ENCODE measurements at places on chromosomes 12 and 14.

GRCh38 chr14:57171903-57172302, 96.8 kb downstream of the EXOC5 start:
- DNase-seq = no peak

GRCh38 chr12:122895704-122896636, at the start of gene VPS37B:
TSS of gene VPS37B (minus strand) at chr12:122896124. CDS start at chr12:122896062, 62 bp downstream.
- peak; percentile 56 for DNase-seq

DNA sequence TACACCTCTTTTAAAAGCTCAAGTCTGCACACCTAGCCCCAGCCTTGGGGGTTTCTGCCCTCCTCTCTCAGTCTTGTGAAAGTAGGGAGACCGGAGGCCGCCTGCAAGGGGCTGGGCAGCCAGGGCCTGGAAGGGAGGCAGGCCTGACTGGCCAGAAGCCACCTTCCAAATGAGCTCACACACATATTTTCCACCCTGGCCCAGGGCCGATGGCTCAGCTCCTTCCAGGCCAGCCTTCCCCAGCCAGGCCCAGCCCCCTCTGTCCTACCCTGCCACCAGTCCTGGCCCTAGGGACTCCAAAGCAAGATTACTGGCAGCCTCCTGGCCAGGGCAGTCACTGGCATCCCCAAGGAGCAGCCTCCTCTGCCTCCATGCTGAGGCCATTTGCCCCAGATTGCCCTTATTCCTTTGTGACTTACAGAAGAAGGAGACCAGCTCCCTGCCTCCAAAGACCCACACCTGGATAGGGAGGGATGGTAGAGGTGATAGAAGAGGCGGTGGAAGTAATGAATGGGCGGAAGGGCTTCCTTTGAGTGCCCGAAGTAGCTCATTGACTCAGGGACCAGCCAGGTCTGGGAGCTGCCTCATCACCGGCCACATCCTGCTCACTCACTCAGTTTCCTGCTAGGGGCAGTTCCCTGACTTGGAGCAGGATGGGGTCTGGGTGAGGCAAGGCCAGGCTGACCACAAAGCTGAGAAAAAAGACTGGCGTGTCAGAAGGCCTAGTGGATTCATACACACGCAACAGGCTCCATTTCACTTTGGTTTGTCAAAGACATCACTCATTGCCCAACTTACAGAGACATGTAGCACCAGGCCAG, 14.8 kb downstream of the MMP14 start:
- DNase-seq = peak; percentile 93

DNA sequence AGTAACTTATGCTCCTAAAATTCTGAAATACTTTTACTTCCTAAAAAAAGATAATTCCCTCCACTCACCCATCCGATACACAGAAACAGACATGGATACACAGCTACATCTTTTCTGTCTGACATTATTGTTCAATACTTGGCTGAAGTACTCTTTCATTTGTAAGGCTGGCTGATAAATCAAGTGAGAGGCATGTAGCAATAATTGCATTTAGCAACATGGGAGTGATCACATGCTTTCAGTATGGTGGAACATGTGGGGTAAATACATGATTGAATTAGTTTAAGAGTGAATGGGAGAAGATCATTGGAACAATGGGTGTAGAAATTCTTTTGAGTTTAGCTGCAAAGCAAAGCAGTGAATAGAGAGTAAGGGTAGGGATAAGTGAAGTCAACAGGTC, 25.6 kb downstream of the PTPRQ start:
- no peak for DNase-seq

DNA sequence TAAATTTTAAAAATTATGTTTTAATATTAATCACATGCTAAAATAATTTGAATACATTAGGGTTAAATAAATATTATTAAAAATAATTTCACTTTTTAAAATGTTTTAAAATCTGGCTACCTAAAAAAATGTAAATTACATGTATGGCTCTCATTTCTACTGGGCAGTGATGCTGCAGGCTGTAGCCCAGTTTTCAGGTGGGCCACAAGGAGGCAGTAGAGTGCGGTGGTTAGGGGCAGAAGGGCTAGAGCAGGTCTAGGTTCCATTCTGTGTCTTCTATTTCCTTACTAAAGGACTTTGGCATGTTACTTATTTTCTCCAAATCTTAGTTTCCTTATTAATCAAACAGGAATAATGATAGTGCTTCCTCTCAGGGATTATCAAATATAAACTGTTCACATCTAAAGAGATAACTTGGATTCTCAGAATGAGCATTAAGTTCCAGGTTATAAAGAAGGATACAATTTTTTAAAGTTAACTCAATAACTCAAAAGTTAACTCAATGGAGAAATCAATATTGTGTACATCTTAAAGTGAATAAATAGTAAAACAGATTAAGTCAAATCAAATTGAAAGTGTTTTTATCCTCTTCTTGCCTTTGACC, 54.9 kb upstream of the OVCH1 start:
- no peak for DNase-seq

DNA sequence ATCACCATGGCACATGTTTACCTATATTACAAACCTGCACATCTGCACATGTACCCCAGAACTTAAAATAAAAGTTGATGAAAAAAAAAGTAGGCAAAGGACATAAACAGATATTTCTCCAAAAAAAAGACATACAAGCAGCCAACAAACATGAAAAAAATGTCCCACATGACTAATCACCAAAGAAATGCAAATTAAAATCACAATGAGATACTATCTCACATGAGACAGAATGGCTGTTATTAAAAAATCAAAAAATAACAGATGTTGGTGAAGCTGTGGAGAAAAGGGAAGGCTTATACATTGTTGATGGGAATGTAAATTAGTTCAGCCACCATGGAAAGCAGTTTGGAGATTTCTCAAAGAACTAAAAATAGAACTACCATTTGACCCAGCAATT, 68.0 kb upstream of the FAR2 start:
- DNase-seq = no peak

DNA sequence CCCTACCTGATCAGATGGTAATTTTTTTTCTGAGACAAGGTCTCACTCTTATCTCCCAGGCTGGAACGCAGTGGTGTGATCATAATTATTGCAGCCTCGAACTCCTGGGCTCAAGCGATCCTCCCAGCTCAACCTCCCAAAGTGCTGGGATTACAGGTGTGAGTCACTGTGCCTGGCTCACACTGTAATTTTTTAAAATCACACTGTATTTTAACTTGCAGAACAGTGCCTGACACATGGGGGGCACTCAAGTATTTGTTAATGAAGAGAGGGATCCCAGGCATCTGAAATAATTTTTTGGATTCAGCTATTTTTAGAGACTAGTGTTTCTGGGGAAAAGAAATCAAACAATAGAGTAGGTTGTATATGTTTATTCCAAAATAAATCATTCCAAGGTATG, 21.7 kb downstream of the LIMA1 start:
- no peak for DNase-seq

GRCh38 chr14:88063811-88064210, 58.9 kb downstream of the GPR65 start:
- DNase-seq = no peak

DNA sequence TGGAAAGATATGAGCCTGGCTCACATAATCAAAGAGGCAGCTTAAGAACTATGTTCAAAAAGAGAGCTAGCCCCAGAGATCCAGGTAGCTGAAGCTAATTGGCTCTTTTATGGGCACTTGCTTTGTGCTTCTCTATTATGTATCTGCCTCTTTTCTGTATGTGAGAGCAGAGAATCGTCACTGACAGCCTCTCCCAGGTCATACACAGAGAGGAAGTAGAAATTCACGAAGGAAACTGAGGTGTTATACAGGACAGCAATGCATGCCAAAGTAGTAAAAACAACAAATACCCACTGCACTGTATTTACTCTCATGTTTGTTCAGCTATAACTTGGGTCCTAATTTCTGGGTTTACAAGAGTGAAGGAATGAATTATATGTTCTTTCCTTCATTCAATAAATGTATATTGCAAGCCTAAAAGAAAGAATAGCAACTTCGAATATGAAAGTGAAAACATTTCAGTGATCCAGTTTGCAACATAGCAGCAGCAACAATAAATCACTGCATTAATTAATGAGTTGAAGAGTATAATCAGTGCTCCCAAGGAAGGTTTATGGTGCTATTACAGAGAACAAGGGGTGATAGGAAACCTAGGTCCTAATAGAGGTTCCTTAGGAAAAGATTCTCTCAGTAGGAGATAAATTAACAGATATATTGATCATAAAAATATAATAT, 47.1 kb upstream of the ATXN7L3B start:
- DNase-seq = no peak

DNA sequence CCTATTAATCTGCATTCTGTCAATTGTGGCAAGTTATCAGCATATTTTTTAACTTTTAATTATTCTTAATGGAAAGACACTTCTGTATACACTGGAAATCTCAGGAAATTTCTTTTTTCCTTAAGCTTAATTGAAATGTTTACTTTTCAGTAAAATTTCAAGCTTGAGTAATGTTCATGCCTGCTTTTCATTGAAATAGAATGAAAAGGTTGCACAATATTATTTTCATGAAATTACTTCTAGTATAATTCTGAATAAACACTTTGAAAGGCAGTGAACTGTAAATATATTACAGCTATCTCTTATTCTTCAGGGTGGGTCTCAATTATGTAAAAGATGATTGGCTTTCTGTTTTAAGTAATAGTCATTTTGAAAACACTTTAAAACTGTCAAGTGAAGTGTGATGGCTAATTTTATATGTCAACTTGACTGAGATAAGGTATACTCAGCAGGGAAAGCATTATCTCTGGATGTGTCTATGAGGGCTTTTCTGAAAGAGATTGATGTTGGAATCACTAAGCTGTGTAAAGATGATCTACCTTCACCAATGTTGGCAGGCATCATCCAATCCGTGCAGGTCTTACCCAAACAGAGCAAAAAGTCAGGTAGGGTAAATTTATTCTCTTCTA, 29.9 kb downstream of the CLEC2D start:
- DNase-seq = no peak

GRCh38 chr12:70854138-70854537, 66.4 kb downstream of the PTPRR start:
- no peak for DNase-seq

All from skeletal muscle cell (primary cell).